HT-29 (cell line): ENCODE measurements at places on chromosomes 11 and 22. TPM values are rescaled to one million over a fixed set of nuclear protein-coding genes. Genes with fewer than 3 reads are reported as not detected.

DNA sequence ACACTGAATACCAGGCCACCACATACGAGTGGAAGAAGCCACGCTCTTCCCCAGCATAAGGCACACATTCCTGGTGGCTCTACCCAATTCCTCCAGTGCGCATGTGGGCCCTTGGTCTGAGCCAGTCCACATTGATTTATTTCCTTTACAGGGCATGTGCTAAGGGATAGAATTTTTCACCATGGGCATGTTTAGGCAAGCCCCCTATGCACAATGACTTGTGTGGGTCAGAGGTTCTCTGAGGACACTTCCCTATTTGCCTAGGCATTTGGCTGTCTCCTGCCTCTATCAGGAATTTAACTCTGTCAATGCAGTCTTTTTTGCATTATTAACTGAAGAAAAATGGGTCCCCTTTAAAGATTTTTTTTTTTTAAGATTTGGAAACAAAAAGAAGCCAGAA lies 718.1 kb downstream of the NTM start:
- no peak for DNase-seq

DNA sequence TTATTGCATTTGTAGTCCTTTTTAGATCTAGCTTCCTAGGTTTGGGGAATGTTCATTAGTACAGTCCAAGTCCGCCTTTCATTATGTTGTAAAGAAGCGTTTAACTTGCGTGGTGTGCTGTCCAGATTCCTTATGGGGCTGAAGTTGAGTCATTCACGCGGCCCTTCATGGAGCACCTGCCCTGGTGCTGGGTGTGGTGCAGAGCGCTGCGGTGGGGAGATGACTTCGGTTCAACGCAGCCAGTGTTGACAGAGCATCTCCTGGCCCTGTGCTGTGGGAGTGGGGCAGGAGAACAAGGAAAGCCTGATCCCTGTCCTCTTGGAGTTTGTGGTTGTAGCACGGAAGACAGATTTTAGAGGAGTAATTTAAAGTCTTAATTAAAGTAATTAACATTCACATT lies 152.0 kb downstream of the TBC1D22A start:
- DNase-seq = no peak

MYOD1 gene
- not detected in 2 replicates for total RNA-seq

- DNase-seq = no peak
Measured at GRCh38 chr11:86680716-86681482, 8.5 kb upstream of the ME3 start.
